ENCODE measurements at places on chromosomes 7 and 10. TPM values are rescaled to one million over a fixed set of nuclear protein-coding genes. Genes with fewer than 3 reads are reported as not detected.

DNA sequence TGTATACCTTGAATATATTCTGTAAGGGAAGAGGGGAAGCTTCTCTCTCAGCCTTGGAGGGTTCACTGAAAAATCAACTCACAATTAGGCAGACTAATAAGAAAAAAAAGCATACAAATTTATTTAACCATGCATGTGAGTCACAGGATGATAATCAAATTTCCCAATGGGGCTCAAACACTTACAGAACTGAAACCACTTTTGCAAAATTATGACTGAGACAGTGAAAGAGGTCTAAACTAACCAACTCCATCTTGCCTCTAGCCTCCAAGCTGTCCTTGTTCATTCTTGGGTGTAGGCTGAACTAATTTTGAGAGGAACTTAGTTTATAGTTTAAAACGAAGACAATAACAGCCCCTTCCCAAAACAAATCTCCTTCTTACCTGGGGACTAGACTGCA, 618.3 kb upstream of the AUTS2 start:
- DNase-seq: no peak

GRCh38 chr10:71333129-71333887, 14.2 kb downstream of the SLC29A3 start:
- no peak for DNase-seq

The CFAP43 gene
- total RNA-seq: 0.22 TPM

The ATRNL1 gene
- total RNA-seq: 6.8 TPM
